ENCODE measurements at places on chromosomes 4 and X.

- peak; percentile 54 for DNase-seq
These were observed 77.2 kb upstream of the BCOR start for GRCh38 chrX:40174854-40175510.

- no peak for DNase-seq
These were observed 780.2 kb downstream of the FAM133A start for GRCh38 chrX:94454159-94454558.

GRCh38 chr4:99405433-99406115 lies 29.6 kb downstream of the ADH7 start:
- peak; percentile 17 for DNase-seq

- DNase-seq: no peak
These were observed 123.7 kb downstream of the ANAPC4 start for GRCh38 chr4:25500626-25501316.

- DNase-seq: no peak
These were observed 716.1 kb upstream of the INTU start for GRCh38 chr4:126916626-126917140.

- no peak for DNase-seq
These were observed 8.3 kb upstream of the NAP1L5 start for GRCh38 chr4:88705805-88706492.

- DNase-seq: no peak
These were observed 6.0 kb downstream of the RASGEF1B start for GRCh38 chr4:81465406-81466340.

DNA sequence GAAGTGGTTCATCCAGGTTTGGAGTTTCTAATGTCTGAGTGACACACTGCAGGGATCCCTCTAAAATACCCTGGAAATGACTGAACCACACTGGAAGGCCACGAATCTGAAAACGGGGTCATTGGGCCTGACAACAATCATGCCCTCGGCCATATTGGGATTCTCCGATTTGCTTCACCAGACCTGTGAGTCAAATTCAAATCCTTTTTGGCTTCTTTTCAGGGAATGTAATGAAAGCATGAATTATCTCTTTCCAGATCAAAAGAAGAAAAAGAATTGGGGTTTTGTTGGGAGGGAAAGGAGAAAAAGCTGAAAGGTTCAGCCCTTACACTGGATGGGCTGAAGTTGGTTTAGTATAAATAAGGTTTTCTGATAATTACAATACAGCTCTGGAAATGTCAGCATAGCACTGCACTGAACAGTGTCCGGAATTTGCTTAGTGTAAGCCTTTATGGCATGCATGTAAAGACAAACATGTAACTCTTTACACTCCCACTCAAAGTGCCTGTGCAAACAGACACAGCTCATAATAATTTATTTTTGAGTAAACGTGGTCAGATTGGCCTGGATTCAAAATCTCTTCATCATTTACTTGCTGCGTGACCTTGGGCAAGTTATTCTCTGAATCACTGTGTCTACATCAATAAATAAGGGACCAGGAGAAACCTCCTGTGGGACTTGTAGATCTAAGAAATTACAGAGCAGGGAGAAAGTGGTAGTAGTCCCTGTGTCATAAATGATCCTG lies 21.4 kb downstream of the CT47C1 start:
- no peak for DNase-seq

- no peak for DNase-seq
These were observed 97.1 kb upstream of the NRK start for GRCh38 chrX:105725228-105725627.

DNA sequence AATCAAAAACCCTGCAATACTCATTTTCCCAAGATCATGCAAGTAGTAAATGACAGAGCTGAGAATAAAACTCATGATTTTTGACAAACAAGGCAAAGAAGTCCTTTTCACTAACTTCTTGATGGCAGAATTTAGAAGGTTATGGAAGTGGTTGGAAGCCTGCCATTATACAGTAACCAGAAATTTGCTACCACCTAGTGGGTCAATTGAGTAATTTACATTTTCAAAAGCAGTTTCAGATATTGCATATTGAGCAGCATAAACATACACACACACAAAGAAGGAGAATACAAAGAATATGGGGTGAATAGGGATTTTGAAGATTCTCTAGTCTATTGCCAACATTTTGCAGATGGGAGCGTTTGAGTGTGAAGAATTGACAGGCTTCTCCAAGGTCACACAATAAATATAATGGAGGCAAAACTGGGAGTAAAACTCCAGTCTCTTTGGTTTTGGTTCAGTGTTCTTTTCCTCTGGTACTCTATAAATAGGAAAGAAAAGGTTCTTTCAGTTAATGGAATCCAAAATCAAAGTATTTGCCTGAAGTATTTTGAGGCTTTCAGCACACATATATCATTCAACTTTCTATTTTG lies 70.2 kb downstream of the GC start:
- no peak for DNase-seq

GRCh38 chr4:152138451-152138850 lies 377.6 kb upstream of the GATB start:
- DNase-seq: no peak

GRCh38 chrX:154358011-154358410 lies 16.4 kb downstream of the FLNA start:
- no peak for DNase-seq

- no peak for DNase-seq
These were observed 34.9 kb upstream of the IQSEC2 start for GRCh38 chrX:53316111-53316859.

- DNase-seq: no peak
These were observed 75.0 kb upstream of the IL2 start for GRCh38 chr4:122531514-122531913.

DNA sequence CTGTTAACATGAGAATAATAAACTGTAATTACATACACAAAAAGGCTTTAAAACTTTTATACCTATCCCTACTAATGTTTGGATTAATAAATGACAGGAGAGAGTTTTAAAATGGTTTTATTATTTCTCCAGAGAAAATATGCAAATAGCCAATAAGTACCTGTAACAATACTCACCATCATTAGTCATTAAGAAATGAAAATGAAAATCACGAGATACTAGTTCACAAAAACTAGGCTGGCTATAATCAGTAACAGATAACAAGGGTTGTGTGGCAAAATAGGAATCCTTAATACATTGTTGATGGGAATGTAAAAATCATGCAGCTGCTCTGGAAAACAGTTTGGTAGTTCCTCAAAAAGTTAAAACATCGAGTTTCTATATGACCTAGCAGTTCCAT lies 25.2 kb upstream of the AP1AR start:
- no peak for DNase-seq

DNA sequence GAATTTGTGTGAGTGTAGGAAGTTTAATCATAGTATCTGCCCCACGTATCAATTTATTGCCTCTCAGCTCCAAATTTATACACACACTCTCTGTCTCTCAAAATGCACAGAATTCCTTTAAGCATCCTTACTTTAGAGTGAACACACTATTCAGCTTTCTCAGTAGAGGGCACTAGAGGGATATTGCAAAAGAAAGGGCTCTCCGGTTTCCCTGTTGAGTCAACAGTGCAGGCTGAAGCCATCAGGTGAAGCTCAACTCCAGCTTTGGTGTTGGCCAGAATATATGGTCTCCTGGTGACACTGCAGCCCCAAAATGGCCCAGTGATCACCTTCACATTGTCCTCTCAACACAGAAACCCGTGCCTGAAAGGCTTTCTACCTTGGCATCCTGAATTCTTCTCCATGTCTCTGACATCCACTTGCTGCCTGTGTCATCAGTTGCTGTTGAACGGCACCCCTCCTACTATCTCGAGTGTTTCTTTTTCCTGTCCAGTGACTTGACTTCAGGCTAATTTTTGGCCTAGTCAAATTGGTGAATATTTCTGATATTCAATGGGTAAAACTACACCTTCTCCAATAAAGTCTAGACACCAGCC lies 670.5 kb downstream of the GABRG1 start:
- no peak for DNase-seq

DNA sequence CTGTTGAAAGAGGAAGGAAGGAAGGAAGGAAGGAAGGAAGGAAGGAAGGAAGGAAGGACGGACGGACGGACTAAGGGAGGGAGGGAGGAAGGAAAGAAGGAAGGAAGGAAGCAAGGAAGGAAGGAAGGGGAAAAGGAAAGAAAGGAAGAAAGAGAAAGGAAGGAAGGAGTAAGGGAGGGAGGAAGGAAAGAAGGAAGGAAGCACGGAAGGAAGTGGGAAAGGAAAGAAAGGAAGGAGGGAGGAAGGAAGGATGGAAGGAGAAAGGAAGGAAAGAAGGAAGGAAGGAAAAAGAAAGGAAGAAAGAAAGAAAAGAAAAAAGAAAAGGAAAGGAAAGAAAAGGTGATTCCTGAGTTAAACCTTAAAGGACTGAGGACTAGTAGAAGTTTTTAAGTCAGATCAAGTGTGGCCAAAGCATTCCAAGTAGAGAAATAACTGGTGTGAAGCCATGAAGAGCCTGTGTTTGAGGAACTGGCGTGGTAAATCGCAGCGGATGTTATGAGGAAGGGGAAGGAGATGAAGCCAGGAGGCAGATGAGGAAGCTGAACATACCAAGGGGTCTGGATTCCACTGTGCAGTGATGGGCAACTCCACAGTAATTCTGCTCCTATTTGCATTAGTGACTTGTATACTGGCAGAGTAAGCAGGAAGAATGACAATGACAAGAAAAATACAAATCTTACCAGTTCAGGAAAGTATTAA lies 163.5 kb downstream of the MGST2 start:
- DNase-seq: no peak

DNA sequence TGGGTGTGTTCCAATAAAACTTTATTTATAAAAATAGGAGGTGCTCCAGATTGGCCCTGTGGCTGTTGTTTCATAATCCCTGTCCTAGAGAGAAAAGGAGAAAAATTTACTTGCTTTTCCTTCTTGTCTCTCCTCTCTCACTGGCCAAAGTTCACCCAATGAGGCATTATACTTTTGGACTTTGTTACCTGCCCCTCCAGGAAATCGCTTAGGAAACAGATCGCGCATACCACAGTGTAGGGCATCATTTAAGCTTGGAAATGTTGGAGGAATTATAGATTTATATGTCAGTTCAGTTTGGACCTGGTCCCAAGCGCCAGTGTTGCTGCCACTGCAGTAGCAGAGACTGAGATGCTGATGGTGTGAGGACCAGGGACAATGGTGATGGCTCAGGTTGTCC lies 337.6 kb upstream of the NR3C2 start:
- no peak for DNase-seq

GRCh38 chrX:13507893-13508292 lies 61.5 kb upstream of the EGFL6 start:
- DNase-seq: no peak

DNA sequence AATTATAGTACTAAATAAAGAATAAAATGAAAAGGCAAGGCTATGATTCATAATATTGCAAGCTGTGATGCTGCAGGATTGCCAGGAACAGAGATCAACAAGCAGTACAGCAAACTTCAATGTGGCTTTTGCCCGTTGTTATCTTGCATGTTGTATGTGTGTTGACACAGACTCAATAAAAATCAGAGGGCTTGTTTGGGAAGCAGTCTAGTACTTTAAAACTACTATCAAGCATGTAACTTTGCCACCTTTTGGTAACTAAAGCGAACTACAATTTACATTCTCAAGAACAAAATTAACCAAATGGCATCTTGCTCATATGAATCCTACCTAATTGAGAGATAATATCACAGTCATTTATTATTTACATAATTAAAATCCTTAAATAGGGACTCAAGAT lies 79.8 kb upstream of the GPM6A start:
- no peak for DNase-seq

DNA sequence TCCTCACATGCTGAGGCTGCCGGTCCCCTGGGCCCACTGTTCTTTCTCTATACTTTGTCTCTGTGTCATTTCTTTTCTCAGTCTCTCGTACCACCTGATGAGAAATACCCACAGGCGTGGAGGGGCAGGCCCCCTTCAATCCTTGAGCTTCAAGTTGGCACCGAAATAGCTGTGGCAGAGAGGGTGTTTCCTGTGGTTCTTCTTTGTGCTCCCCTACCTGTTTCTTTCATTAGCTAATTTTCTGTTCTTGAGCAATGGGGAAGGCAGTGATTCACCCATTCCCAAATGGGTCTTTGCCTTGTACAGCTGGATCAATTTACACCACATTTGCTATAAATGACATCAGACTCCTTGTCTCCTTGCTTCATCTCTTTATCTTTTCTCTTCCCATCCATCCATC lies 2.1 kb upstream of the CYSLTR1 start:
- DNase-seq: no peak

DNA sequence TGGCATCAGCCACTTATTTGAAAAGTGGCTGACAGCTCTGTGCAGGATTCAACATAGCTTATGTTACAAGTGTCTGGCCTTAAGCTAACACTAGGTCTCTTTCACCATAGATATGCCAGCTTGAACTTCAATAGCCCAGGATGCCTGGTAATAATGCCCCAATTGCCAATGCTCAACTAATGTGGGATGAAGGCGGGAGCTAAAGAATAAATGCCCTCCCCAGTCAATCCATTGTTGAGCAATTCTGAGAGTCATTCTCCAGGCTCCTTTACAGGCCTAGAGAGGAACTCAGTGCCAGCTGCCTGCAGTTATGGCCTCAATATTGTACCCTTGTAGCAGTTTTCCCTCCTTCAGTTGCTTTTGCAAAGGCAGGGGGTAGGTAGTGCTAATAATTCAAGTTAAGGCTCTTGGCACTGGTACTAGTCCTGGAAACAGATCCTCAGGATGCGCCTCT lies 460.2 kb downstream of the GABRG1 start:
- DNase-seq: no peak

- no peak for DNase-seq
These were observed 37.1 kb downstream of the ITM2A start for GRCh38 chrX:79330022-79330421.

DNA sequence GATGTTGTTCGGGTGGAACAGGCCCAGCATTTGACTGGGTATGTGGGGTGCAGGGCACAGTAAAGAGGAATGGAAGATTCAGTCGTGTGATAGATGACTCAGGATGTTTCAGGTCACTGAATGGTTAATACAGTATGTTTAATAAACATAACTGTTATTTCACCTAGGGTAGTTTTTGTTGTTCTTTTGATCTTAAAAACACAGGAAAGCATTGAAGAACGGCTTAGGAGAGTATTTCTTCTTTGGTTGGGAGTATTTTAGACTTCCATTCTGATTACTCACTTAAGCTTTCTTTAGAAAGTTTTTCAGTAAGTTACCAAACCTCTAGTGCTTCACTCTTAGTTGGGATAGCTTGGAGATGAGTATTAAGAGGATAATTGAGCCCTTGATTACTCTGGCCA lies 62.3 kb downstream of the STAG2 start:
- DNase-seq: no peak

DNA sequence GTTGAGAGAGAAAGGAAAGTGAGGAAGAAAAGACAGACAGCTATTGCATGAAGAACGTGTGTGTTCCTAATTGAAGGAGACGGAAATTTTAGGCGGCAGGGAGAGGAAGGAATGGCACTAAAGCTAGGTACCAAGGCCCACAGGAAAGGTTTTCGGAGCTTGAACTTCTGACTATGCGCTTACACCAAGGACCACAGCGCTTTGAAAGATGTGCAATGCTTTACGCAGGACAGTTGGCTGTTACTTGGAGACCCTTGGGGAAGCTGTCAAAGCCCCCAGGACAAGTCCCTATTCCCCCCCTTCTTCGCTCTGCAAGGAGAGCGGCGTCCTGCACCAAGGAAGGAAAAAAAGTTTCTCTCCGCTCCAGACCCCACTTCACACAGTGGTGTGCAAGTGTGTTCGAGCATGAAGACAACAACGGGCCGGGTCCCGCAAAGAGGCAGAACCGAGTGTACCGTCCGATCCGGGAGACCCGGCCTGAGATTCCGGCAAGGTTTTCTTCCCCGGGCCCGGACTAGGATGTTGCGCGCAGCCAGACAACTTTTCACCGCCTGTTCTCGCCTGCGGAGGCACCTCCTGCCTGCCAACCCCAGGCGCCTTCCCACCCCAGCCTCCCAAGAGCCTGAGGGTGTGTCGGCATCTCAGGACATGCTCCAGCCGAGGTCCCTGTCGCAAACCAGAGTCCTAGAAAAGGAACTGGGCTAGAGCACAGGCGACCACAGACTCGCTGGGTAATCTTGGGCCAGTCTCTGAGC lies 896 bp downstream of the KDR start:
- DNase-seq: no peak
